HFFc6 (cell line): ENCODE measurements at places on chromosomes 1 and 21.

- DNase-seq = no peak
Observed at GRCh38 chr1:22208973-22209378, 66.1 kb upstream of the WNT4 start.

DNA sequence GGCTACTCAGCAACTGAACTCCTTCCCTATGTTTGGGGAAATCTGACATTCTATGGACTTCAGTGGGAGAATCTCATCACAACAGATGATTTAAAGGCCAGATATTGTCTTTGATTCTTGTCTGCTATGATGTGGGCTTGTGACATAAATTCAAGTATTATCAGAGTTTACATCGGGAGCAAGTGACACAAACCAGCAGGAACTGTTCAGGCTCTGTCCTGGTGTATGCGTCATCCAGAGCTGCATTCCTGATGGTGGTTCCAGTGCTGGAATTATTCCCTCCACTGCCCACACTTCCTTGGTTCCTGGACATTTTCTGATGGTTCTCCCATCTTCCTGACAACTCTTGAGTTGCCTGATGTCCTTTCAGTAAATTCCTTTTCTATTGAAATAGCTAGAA, 10.8 kb upstream of the LSM10 start:
- no peak for DNase-seq

- DNase-seq = no peak
Observed at GRCh38 chr1:185654199-185654951, 79.8 kb upstream of the HMCN1 start.

- DNase-seq = no peak
Observed at GRCh38 chr1:67861856-67862516, 28.7 kb upstream of the GNG12 start.

- no peak for DNase-seq
Observed at GRCh38 chr1:95022644-95022926, 50.2 kb downstream of the ALG14 start.

DNA sequence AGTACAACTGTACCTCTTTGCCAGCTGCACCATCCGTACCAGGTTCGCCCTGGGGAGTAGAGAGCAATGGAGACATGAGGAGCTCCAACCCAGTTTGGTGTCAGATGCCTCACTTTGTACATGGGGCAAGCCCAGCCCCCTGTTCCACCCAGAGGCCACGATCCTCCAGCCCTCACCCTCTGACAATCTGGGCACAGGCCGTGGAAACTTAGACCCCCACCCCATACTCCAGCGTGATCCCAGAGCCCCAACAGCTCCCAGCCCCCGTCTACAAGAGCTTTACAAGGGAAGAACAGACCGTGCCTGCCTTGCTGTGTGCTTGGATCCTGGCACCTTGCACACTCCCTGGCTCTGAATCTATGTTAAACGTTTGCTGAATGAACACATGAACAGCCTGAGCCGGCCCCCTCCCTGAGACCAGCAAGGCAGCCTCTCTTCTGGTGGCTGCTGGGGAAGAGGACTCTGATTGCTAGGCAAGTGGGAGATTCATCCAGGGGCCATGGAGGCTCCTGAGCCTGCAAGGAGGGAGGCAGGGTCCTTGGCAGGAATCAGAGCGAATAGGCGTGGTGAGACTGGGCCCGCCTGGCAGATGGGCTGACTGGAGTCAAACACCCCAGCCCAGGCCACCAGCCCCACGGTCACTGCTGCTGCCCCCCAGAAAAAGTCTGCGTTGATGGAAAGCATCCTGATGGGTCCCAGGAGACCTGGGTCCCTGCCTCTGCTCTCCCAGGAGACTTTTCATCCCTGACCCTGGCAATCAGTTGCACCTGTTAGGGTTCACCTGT, 12.5 kb upstream of the PEF1 start:
- DNase-seq = no peak

DNA sequence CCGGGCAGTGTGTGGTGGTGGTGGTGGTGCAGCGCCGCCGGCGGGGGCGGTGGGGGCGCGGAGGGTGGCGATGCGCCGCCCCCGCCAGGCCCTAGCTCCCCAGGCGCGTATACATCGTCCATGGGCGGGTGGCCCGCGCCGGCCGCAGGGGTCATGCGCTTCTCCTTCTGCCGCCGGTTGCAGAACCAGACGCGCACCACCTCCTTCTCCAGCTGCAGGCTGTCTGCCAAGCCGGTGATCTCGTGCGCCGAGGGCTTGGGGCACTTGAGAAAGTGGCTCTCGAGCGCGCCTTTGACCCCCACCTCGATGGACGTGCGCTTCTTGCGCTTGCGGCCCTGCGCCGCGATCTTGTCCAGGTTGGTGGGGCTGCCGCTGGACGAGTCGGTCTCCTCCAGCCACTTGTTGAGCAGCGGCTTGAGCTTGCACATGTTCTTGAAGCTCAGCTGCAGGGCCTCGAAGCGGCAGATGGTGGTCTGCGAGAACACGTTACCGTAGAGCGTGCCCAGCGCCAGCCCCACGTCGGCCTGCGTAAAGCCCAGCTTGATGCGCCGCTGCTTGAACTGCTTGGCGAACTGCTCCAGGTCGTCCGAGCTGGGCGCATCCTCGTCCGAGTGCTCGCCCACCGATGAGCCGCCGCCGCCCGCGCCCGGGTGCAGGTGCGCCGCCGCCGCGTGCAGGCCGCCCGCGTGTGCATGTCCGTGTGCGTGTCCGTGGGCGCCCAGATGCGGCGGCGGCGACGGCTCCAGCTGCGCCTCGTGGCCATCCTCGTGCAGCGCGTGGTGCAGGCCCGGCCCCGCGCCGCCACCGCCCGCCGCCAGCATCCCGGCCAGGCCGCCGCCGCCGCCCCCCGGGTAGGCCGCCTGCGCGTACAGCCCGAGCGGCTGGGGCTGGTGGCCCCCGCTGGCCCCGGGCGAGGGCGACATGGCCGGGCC, 926 bp downstream of the POU3F1 start:
- DNase-seq = no peak
